ENCODE measurements at places on chromosomes 12 and 14.
A peak's percentile ranks its signal among the peaks of the same experiment; 100 is the strongest.

GRCh38 chr12:11663130-11663529, 13.7 kb downstream of the ETV6 start:
- DNase-seq, result no peak

GRCh38 chr12:6697584-6698351, 2.8 kb downstream of the PIANP start:
- DNase-seq, result peak; percentile 35

DNA sequence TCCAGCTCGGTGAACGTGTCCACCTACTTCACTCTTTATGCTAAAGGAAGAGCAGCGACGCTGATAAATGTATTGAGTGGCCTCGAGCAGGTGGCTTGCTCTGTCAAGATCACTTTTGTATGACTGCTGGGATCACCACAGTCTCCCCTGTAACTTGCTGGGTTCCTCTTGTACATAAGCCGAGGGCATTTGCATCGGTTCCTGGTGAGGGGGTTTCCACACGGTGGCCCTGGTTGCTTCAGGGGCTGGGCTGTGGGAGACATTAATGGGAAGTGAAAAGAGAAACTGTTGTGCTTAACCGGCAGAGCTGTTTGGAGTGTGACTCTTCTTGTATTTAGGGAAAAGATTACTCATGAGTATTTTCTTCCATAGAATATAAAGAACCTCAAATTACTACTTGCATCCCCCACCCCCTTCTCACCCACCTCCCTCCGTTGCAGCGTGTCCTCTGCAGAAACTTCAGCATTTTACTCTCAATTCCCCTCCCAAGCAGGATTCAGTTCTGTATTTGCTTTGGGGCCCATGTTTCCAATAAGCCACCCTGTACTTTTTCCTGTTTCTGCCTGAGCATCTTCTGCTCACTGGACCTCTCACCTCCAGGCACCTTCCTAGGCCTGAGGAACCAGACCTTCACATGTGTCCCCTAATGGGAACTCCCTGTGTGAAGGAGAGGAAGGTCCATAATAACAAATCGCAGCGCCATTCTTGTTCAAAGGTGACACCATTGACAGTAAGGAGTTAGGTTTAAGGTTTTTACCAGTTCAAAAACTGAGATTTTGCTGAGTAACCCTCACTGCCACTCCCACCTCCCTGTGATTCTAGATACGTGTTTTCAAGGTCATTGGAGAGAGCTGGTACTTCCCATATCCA, 187.0 kb downstream of the ETV6 start:
- DNase-seq, result peak; percentile 99

DNA sequence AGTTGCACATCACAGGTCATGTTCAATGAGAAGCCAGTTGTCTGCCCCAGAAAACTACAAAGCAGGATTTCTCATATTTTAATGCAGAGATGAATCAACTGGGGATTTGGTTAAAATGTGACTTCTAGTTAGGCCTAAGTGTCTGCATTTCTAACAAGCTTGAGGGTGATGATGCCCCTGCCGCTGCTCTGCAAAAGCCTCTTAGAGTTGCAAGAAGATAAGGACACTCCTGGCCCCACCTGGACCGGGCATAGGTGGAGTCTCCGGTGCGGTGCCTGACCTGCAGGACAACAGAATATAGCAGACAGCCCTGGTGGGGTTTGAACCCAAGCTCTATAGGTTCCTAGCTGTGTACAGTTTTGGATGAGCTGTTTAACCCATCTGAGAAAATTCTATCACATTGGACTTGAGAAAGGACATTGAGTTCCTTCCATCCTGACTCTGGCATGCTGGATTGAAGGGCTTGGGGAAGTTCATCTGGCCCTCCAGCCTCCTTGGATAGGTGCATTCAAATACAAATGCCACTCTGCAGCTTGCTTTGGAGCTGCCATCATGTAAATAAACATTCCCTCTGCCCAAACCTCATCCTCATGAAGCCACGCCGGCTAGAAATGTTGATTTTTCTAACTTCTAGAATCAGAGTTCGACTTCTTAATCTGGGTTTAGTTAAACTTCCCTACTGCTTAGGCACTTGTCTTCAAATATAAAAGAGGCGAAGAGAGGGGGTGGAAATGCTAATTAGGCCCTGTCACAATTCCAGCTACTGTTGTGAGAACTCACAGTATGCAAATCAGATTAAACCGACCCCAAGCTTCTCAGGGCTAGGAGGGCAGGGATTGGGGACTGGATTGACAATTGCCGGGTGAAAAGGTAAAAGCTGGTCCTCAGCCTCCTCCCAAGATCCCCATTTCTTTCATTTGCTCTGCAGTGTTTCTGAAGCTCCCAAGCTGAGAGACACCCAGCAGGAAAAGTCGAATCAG, 1225.6 kb downstream of the VRK1 start:
- no peak for DNase-seq

DNA sequence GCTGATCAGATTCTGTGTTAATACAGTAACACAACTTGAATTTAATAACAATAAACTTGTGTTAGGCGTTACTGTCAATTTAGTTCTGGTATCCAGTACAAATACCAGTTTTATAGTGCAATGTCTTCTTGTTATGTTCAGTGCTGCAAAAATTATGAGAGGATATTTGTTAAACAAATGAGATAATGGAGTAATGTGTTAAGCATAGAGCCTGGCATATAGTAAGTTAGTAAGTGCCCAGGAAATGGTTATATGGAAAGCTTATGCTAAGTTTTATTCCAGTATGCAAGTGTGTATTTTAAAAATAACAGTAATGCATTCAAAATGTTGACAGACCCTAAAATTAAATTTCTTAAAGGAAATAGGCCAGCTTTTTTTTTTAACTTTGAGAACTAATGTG, 1.8 kb downstream of the VRK1 start:
- DNase-seq, result no peak

GRCh38 chr12:6292606-6293005, 17.9 kb upstream of the PLEKHG6 start:
- DNase-seq, result peak; percentile 81

- DNase-seq, result no peak
These were observed 66.5 kb downstream of the PPP2R5C start for GRCh38 chr14:101828046-101828445.

GRCh38 chr14:105602799-105603793, 76.7 kb downstream of the TMEM121 start:
- DNase-seq, result no peak

DNA sequence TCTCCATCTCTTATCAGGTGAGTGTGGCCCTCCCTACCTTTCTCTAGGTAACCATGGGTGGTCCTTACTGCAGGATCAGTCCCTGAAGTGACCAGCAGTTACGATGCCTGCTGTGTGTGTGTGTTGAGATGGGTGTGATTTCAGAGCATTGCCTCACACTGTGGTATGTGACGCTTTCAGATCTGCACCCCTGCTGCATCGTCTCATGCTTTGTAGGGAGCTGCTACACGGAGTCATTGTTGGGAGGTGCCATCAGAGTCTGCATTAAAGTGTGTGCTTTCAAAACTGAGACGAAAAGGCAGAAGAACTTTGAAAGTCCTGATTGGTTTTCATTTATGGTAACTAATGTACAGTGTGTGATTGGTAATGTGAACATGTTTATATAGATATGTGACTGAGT, 150.5 kb downstream of the PELI2 start:
- DNase-seq, result no peak

DNA sequence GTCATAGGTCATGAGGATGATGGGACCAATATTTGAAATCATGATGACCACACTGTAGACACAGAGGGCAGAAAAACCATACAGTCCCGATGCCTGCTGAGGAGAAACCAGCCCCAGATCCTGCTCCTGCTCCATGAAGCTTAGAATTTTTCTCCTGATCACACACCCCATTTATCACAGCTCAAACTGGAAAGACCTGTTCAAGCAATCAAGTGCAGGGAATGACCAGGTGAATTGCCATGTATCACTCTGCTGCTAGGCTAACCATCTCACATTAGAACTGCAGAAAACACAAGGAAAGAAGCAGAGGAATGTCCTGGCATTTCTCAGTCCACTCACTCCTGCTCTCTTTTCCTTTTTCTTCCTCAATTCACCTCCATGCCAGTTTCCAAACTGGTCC, 18.1 kb downstream of the MANSC1 start:
- DNase-seq, result no peak

- DNase-seq, result peak; percentile 58
These were observed 751 bp downstream of the GDF11 start for GRCh38 chr12:55743406-55744339.

DNA sequence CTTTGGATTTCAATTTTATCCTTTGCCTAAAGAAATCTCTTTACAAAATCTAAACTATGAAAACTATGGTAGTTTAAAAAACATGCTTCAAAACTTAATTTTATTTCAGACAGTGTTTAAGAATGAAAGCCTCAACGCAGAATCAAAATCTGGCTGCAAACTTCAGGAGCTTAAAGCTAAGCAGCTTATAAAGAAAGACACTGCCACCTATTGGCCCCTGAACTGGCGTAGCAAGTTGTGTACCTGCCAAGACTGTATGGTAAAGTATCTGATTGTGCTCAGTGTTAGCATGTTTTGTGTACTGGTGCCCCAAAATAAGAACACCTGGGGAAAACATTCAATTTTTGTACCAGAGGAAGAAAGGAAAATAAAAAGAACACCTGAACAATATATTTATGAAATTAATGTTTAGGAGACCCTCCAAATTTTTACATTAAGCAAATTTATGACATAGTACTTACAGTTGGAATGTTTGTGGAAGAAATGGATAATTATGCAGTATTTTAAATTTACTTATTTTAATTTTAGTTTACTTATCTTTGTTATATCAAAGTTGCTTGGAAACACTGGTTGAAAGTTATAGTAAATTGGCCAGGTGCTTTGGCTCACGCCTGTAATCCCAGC, 12.2 kb downstream of the UBR7 start:
- DNase-seq, result peak; percentile 73

GRCh38 chr12:110282300-110282860, 1.3 kb downstream of the ATP2A2 start:
- DNase-seq, result peak; percentile 70

- no peak for DNase-seq
These were observed 113.8 kb downstream of the RERGL start for GRCh38 chr12:17976202-17976601.

DNA sequence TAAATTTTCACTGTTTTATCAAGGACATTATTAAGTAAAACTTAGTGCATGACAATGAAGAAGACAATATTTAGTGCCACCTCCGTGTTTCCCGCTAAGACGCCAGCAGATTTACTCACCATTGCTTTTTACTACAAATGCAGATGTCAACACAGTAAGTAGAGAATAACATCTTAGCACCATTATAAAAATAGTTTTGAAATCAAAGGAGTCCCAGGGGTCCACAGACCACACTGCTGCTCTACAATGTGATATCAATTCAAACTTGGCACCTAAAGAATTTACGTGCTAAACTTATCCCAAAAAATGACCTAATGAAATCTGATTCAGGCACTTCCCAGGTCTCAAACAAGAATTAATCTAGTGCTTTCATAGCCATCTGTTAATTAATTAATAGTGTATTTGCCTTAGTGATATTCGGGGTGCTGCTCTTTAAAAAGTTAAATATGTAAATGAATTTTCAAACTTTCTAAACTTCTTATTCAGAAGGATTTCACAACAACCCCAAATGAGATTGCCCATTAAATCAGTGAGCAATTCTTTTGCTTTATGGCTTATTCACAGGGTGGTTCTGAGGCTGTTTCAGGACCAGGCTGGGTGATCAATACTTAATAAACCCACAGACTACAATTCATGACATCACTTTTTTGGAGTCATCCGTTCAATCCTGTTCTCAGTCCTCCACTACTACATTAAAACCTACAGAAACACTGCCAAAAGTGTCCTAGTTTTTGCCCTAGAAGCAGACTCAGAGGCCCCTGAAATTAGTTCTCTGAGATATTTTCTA, 161.3 kb upstream of the LMNTD1 start:
- DNase-seq, result no peak

GRCh38 chr12:99609455-99610181, 37.9 kb upstream of the GARIN6 start:
- DNase-seq, result no peak

DNA sequence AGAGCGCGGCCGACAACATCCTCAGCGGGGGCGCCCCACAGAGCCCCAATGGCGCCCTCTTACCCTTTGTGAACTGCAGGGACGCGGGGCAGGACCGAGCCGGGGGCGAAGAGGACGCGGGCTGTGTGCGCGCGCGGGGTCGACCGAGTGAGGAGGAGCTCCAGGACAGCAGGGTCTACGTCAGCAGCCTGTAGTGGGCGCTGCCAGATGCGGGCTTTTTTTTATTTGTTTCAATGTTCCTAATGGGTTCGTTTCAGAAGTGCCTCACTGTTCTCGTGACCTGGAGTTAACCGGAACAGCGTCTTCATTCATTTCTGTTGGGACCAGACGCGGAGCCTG, 103.8 kb upstream of the FKBP4 start:
- DNase-seq, result peak; percentile 48

DNA sequence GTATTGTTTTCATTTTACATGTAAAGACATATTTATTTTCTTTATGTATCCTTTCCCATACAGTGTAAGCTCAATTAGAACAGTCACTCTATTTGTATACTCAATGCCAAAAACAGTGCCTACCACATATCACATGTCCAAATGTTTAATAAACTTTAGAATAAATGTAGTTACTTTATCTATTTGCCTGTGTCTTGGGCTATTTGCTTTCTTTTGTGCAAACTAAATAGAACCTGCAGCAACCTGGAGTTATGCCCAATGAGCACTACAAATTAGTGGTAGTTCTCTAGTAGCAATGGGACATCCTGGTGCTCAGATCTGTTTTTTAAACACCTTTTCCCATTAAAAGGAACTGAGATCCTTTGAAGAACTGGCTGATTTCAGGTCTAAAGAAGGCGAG, 186.7 kb downstream of the PPFIA2 start:
- no peak for DNase-seq

- DNase-seq, result peak; percentile 88
These were observed 11.2 kb downstream of the MAP4K5 start for GRCh38 chr14:50520947-50521815.

DNA sequence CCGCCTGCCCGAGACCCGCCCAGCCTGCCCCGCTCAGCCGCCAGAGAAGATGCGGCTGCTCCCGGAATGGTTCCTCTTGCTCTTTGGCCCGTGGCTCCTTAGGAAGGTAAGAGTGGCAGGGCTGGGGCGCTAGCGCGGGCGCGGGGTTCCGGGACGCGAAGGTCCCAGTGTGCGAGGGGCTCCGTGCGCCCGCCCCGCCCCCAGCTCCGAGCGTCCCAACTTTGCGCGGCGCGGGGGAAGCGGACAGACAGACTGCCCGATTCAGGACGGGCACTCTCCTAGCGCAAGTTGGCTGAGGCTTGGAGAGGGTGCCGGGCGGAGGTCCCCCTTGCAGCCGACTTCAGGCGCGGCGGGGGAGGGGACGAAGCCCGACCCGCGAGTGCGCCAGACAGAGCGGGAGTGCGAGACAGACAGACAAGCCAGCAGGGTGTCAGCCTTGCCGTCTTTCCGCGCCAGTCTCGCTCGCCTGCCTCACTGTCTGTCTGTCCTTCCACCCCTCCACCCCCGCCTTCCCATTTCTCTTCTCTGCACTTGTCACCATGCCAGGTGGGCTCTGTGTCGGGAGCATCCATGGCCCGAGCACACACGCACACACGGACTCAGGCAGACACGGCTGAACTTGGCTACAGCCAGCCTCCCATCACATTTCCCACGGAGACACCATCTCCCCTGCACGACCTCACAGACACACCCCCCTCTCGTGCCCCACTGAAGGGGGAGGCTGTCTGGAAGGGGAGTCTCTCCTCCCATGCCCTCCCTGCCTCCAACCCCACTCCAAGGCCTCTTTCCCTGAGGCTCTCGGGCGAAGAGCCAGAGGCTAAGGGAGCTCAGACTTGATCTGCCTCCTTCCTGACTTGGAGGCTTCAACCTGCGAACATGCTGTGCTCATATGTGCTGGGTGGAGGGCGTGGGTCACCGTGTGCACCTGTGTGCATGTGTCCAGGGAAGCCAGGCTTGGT, 606 bp downstream of the NXPH4 start:
- DNase-seq, result no peak

- peak; percentile 18 for DNase-seq
These were observed 8.5 kb upstream of the PTPRB start for GRCh38 chr12:70645494-70646317.

- no peak for DNase-seq
These were observed 4.2 kb downstream of the PNMA1 start for GRCh38 chr14:73709904-73710469.

Data from inflammatory macrophage treated with lipopolysaccharide for 4 hours (primary cell).